ENCODE measurements at places on chromosomes 5 and 9. TPM values are rescaled to one million over a fixed set of nuclear protein-coding genes. Genes with fewer than 3 reads are reported as not detected.
A peak's percentile ranks its signal among the peaks of the same experiment; 100 is the strongest.

Gene CCL27
- total RNA-seq = not detected

DNA sequence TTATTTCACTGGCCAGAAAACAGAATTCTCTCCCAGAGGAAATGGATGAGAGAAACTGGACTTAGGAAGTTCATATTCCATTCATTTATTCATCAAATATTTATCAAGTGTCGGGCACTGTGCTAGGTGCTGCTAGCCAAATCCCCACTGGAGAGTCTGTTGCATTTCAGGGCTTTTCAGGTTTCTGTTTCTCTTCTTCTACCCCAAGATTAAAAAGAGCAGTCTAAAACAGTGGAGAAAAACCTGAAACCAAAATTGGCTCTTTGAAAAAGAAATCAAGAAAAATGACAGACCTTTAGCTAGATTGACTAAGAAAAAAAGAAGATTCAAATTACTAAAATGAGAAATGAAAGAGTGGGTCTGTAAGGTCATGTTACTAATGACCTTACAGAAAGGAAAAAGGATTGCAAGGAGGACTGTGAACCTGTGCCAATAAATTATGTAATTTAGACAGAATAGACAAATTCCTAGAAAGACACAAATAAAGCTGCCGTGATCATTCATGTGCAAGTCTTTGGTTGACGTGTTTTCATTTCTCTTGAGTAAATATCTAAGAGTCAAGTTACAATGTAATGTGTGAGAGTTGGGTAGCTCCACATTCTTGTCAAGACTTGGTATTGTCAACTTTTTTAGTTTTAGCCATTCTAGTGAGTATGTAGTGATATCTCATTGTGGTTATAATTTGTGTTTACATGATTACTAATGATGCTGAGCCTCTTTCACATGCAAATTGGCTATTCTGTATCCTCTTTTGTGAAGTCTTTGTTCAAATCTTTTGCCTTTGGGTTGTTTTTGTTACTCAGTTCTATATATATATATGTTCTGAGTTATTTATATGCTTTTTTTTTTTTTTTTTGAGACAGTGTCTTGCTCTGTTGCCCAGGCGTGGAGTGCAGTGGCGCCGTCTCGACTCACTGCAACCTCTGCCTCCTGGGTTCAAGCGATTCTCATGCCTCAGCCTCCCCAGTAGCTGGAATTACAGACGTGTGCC lies 23.7 kb downstream of the SNX30 start:
- no peaks in the 10 kb centered on the region for H3K27me3 ChIP-seq
- no peaks in the 10 kb centered on the region for H3K36me3 ChIP-seq
- no peaks in the 10 kb centered on the region for H3K4me1 ChIP-seq
- H3K4me3 ChIP-seq = no peak overlapping the region
- DNase-seq = no peak

- no peaks in the 10 kb centered on the region for H3K4me1 ChIP-seq
- H3K27me3 ChIP-seq = no peaks in the 10 kb centered on the region
- H3K4me3 ChIP-seq = no peak overlapping the region
- H3K36me3 ChIP-seq = no peaks in the 10 kb centered on the region
- H3K27ac ChIP-seq = no peak overlapping the region
These were observed 173.5 kb downstream of the ZNF608 start for GRCh38 chr5:124572971-124573370.

DNA sequence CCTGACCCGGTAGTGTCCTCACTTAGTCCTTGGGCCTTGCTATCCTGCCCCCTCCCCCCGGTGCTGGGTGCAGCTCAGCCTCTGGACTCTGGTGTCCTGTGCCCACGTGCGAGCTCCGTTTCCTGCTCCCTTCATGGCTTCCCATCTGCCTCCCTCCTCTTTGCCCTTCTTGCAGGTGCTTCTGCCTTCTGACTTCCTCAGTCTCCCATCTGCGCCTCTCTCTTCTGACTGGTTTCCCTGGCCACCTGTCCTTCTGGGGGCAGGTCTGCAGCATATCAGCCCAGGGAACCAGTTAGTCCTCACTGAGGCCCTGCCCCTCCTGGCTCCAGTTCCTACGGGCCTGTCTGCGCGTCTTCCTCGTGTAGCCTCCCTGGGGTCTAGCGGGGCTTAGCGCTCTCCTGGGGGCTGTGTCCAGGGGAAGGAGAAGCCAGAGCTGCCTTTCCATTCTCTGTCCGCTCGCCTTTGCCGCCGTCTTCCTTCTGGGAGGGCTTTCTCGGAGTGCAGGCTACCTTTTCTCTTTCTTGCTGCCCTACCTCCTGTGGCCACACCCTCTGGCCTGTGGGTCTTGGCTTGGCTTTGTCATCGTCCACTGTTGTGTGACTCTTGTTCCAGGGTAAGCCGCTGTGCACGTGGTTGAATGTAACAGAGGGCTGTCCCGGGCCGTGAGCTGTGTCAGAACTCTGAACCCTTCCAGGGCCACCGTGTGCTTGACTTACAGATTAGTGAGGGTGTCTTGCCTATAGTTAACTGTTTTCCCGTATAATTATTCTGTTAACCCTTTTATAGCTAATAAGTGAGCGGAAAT lies 51.8 kb downstream of the EHMT1 start:
- H3K4me3 ChIP-seq = no peak overlapping the region
- peaks cover 8% of the 10 kb centered on the region for H3K4me1 ChIP-seq
- no peaks in the 10 kb centered on the region for H3K27me3 ChIP-seq
- H3K27ac ChIP-seq = peak overlapping the region; percentile 80
- H3K36me3 ChIP-seq = peaks cover 5% of the 10 kb centered on the region

DNA sequence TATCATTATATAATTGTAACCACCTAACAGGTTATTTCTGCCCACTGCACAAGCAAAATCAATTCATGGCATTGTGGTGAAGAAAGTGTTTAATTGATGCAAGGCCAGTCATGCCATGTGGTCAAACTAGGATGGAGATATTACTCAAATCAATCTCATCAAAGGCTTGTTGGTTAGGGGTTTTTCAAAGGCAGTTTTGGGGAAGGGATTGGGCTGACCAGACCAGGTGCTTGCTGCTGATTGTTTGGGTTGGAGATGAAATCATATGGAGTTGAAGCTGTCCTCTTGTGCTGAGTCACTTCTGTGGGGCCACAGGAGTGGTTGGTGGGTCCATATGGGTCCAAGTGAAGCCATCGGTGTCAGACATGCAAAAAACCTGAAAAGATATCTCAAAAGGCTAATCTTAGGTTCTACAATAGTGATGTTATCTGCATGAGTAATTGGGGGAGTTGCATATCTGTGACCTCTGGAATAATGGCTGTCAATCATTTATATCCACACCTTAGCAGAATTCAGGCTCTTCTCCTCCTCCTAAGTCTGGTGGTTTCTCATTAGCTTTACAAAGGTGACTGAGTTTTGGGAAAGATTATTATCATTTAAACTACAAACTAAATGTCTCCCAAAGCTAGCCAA lies 44.9 kb downstream of the HMGCS1 start:
- no peaks in the 10 kb centered on the region for H3K4me1 ChIP-seq
- no peaks in the 10 kb centered on the region for H3K27me3 ChIP-seq
- no peak for DNase-seq
- no peak overlapping the region for H3K27ac ChIP-seq
- no peak overlapping the region for H3K4me3 ChIP-seq
